SK-N-SH (cell line): ENCODE measurements at places on chromosomes 1 and 21.

GRCh38 chr1:8362701-8363101 lies 44.8 kb downstream of the SLC45A1 start:
- DNase-seq: no peak

DNA sequence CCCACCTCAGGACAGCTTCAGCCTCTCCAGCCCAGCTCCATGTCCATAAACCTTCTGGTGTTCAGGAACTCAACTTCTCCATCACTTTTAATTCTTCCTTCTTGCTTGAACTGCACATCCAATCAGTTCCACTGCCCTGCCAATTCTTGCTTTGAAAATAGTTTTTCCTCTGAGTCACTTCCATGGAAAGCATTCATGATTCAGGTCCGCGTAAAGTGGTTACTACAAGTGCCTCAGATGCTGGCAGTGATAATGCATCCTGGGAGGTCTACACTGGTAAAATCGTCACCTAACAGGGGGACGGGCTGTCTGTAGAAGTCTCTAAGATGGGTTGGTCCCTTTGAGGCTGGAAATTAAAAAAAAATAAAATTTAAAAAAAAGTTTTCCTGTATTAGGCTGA lies 25.9 kb upstream of the RCAN1 start:
- no peak for DNase-seq

- DNase-seq: peak; percentile 20
These were observed 57.1 kb downstream of the WNT9A start for GRCh38 chr1:227890451-227891222.

GRCh38 chr1:85822696-85823095 lies 114.5 kb upstream of the ZNHIT6 start:
- no peak for DNase-seq
